ENCODE measurements at places on chromosomes 6 and 20. TPM values are rescaled to one million over a fixed set of nuclear protein-coding genes. Genes with fewer than 3 reads are reported as not detected.

DNA sequence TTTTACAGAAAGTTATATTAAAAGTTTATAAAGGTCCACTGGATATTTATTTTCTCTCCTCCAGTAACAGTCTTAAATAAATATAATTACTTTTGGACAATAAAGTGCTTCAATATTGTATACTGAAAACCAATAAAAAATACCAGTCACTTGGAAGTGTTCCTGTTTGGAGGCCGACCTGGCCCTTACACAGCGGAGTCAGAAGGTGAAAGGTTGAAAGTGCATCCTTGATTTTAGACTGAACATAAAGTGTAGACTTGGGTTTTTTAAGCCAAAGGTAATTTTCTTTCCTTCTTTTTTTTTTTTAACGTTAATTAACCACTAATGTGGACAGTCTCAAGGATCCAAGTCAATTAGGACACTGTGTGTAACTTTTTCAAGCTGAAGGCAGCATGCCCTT lies 152.3 kb upstream of the TBX18 start:
- no peak for DNase-seq

Gene CNBD2
- total RNA-seq, result 2.1 TPM

Gene KIF25
- total RNA-seq, result not detected

GRCh38 chr6:79672631-79673111 lies 41.5 kb downstream of the SH3BGRL2 start:
- DNase-seq, result peak; percentile 55

Gene RFX6
- total RNA-seq, result not detected

DNA sequence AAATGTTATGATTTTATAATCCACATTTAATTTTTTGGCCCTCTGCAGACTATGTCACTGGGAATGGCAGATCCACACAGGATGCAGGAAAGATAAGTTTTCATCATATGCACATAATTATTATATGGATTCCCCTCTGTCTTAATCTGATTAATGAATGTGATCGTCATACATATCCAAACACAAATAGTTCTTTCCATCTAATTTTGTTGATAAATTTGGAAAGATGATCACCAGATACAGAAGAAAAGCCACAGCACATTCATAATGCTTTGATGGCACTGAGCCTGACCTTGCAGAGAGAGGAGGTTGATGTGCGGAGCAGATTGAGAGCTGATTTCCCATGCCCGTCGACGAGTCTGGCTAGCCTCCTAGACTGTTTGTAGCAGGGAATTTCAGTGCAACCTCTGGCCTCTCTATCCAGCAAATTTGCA lies 471.5 kb downstream of the EPM2A start:
- no peak for DNase-seq

DNA sequence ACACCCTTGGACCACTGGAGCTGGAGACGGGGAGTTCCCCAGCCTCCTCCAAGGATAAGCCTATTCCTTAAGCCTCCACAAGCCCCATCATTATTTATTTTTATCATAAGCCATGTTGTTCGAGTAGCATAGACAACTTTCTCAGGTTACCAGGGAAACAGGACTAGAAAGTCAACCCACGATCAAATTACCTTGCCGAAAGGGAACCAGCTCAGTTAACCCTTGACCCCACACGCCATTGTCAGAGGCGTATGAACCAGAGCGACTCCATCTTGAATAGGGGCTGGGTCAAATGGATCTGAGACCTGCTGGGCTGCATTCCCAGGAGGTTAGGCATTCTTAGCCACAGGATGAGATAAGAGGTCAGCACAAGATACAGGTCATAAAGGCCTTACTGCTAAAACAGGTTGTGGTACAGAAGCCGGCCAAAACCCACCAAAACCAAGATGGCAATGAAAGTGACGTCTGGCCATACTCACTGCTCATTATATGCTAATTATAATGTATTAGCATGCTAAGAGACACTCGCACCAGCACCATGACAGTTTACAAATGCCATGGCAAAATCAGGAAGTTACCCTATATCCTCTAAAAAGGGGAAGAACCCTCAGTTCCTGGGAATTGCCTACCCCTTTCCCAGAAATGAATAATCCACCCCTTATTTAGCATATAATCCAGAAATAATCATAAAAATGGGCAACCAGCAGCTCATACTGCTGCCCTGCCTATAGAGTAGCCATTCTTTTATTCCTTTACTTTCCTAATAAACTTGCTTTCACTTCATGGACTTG lies 22.4 kb downstream of the SYNJ2 start:
- no peak for DNase-seq

Gene DNMT3B
- total RNA-seq, result 2.5 TPM

DNA sequence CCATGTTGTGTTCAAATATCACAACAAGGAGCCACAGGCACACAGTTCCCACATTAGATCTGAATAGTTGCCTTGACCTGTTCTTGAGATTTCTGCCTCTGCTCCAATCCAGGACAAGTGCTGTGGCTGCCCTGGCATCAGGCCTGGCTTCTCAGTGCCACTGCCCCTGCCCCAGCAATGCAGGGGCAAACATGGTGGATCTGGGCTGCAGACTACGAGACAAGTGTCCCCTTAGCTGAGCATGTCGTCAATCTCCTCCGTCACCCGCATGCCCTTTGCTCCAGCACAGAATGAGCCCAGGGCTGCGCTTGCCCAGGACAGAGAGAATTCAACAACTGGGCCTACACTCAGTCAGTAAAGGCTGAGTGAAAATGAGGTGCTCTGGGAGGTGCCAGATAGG lies 201.6 kb downstream of the SYNDIG1 start:
- peak; percentile 13 for DNase-seq

Measured in osteoblast (primary cell).